Peyer's patch (tissue), 4 donors: ENCODE measurements at places on chromosomes 2 and 18. TPM values are rescaled to one million over a fixed set of nuclear protein-coding genes. Genes with fewer than 3 reads are reported as not detected.
A peak's percentile ranks its signal among the peaks of the same experiment; 100 is the strongest.

GRCh38 chr2:235690082-235690808, 196.4 kb downstream of the AGAP1 start:
- no peak overlapping the region for H3K4me3 ChIP-seq
- H3K4me1 ChIP-seq: no peaks in the 10 kb centered on the region
- H3K36me3 ChIP-seq: no peaks in the 10 kb centered on the region
- no peaks in the 10 kb centered on the region for H3K27me3 ChIP-seq
- DNase-seq: peak; percentile 74
- H3K27ac ChIP-seq: peak overlapping the region; percentile 74

DNA sequence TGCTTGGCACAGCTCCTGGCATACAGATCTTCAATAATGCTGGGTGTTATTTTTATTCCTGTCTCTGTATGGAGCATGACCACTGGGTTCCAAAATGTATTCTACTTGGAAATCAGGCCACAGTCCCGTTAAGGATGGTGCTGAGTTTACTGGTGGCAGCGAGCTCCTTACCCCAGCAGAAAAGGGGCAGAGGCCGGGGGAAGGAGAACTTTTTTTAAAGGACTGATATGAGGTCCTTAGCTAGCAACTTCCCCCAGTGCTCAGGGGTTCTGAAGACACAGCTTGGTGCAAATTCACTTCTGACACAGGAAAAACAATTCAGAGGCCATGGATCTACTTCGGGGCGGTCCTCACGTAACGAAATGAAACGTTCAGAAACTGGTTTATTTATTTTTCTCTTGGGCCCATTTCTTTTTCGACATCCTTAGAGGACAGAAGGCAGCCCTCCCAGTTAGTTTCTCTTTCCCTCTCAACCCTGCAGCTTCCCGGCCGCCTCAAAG, 872 bp downstream of the RDH14 start:
- peak overlapping the region; percentile 85 for H3K4me3 ChIP-seq
- H3K27me3 ChIP-seq: no peaks in the 10 kb centered on the region
- DNase-seq: peak; percentile 46
- H3K36me3 ChIP-seq: no peaks in the 10 kb centered on the region

TANC1 gene
- 56.9 TPM for total RNA-seq

BCL2 gene
- 54.5 TPM for total RNA-seq

TBR1 gene
- total RNA-seq: not detected

DNA sequence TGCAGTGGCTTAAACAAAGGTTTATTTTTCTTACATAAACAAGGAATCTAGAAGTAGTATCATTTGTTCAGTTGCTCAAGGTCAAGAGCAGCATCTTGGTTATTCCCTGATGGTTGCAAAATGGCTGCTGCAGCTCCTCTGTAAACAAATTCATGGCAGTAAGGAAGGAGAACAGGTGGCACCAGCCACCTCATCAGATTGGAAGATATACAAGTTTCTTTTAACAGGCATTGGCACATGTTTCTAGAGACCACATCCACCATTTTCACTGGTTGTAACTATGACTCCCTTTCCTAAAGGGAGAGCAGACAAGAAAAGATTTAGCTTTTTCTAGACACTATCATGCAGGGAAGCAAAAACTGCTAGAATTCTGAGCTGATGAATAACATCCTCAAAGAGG, 46.3 kb downstream of the PKDCC start:
- no peak overlapping the region for H3K27ac ChIP-seq
- no peak overlapping the region for H3K4me3 ChIP-seq
- DNase-seq: no peak
- H3K36me3 ChIP-seq: no peaks in the 10 kb centered on the region

GRCh38 chr2:47079515-47080412, 75.3 kb downstream of the STPG4 start:
- no peaks in the 10 kb centered on the region for H3K36me3 ChIP-seq
- H3K4me3 ChIP-seq: no peak overlapping the region
- no peaks in the 10 kb centered on the region for H3K4me1 ChIP-seq
- no peaks in the 10 kb centered on the region for H3K27me3 ChIP-seq

DNA sequence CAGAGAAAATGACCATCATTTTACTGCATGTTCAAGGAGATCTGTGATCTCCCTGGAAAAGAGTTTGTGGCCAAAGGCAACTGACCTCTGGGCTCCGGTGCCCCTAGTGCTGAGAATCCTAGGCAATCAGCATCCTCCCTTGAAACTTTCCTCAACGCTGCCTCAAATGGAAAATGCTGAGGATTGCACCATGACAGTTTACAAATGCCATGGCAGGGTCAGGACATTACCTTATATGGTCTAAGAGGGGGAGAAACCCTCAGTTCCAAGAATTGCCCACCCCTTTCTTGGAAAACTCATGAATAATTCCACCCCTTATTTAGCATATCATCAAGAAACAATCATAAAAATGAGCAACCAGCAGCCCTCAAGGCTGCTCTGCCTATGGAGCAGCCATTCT, 48.3 kb downstream of the ALPK2 start:
- H3K4me1 ChIP-seq: no peaks in the 10 kb centered on the region
- H3K36me3 ChIP-seq: no peaks in the 10 kb centered on the region
- no peak for DNase-seq
- no peaks in the 10 kb centered on the region for H3K27me3 ChIP-seq
- no peak overlapping the region for H3K4me3 ChIP-seq

GRCh38 chr2:54773838-54774237, 50.4 kb downstream of the EML6 start:
- H3K4me3 ChIP-seq: no peak overlapping the region
- no peak for DNase-seq
- no peaks in the 10 kb centered on the region for H3K36me3 ChIP-seq
- no peaks in the 10 kb centered on the region for H3K27me3 ChIP-seq
- H3K4me1 ChIP-seq: no peaks in the 10 kb centered on the region

DNA sequence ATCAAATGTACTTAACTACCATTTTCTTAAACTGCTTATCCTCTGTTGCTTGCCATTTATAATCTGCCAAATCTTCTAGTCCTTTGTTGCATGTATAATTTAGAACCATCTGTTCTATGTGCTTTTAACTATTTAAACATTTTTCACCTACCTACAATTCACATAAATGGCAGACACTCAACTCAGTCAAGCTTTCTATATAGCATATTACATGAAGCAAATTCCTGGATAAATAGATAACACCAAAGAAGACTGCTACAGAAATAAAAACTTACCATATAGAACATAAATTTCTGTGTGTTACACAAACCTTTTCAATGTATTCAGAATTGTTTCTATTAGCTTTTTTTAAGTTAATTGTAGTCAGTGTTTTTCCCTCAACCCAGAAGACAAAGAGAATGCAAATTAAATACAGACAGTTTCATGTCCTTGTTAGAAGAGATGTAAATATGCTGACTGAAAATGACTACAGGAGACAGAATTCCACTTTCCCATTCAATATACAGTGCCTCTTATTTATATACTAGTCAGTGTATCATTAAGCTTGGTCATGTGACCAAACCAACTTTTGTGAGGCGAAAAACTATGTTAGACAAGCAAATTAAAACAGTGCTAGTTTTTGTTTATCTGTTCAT, 2.6 kb downstream of the BAZ2B start:
- H3K4me3 ChIP-seq: no peak overlapping the region
- H3K27ac ChIP-seq: peak overlapping the region; percentile 96
- no peaks in the 10 kb centered on the region for H3K36me3 ChIP-seq
